ENCODE measurements at places on chromosomes 5 and 9.

GRCh38 chr5:123083298-123083697, 5.7 kb upstream of the PRDM6 start:
- no peak for DNase-seq

GRCh38 chr5:54234304-54234933, 76.0 kb downstream of the ARL15 start:
- DNase-seq: no peak

DNA sequence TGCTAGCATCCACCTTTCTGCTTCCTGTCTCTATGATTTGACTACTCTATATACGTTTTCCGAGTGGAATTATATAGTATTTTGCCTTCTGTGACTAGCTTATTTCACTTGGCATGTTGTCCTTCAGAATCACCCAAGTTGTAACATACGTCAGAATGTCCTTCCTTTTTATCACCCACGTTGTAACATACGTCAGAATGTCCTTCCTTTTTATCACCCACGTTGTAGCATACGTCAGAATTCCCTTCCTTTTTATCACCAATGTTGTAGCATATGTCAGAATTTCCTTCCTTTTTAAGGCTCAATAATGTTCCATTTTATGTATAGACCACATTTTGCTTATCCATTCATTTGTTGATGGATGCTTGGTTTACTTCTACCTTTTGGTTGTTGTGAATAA, 22.9 kb upstream of the TAS2R1 start:
- DNase-seq: no peak

DNA sequence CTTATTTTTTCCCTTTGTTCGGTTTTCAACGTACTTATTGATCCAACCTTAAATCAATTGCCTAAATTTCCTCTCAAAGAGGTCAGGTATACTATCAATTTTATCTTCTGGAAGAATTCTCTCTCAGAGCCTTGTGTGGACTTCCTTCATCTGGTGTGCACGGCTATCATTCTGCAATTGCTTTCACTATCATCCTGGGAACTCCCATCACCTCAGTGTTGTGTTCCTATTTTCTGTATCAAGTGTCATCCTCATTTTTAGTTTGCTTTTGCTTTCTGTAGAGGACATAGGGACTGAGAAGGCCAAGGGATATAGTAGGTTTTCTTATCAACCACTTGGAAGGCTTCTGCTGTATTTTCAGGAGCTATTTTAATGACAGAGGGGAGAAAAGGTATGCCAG, 11.3 kb downstream of the STOM start:
- no peak for DNase-seq

DNA sequence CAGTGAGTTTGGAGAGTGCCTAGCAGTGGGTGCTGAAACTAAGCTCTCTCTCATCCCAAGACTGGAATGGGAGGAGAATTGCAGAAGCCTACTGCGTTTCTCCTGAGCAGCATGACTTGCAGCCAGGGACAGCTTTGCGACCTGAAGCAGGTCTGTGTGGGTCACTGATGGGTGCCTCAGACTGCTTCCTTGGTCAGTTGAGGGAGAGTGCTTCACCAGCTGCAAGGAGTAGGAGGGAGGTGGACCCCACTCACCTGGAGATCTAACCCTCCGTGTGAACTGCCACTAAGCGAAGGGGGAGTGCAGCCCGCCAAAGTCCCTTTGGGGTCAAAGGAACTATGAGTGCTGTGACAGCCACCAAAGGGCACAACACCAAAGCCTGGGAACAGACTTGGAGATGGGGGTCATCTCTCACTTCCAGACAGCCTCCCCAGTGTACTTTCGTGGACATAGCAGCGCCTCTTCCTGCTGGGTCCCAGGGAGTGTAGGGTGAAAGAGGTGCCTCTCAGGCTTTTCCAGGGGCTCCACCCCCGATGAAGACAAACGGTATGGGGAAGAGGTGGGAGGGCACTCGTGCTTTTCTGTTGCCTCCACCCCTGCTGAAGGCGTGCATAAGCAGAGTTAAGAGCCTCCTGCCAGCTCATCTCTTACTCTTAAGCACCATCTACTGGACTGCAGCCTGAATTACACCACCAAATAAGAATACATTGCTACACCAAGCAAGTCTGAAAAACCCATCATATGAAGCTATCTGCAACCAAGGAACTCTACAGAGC, 34.3 kb upstream of the MACIR start:
- DNase-seq: no peak

- no peak for DNase-seq
Observed at GRCh38 chr5:78779771-78780616, 131.4 kb upstream of the LHFPL2 start.

- DNase-seq: no peak
Observed at GRCh38 chr5:141519605-141520565, 31.0 kb downstream of the PCDHGC5 start.

GRCh38 chr5:171355302-171355724, 32.3 kb upstream of the NPM1 start:
- no peak for DNase-seq

DNA sequence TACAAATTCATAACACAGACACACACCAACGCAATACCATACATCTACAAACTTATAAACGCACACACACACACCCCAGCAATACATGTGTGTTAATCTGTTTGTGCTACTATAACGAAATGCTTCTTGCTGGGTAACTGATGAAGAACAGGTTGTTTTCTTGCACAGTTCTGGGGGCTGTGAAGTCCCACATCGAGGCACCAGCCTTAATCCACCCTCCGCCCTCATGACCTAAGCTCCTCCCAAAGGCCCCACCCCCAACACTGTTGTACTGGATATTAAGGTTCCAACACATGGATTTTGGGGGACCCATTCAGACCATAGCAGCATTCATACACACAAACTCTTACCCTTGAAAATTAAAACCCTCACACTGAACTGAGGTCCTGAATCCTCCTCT, 38.8 kb upstream of the LPCAT1 start:
- DNase-seq: peak; percentile 11

DNA sequence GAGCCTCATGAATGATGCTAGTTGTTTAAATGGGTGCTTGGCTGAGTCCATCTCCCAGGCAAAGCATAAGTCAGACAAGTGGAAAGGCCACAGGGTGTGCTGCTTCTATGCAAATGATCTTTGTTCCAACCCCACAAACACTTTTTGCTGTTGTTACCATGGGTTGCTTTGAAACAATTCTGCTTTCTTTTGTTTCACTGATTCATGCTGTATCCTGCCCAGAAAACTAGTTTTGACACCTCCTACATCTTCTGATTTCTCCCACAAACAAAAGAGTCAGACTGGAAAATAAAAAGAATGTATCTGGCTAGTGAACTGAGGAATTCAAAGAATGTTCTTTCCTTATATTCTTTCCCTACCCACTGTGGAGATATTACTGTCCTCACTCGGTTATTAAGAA, 298.6 kb downstream of the DIRAS2 start:
- no peak for DNase-seq

- no peak for DNase-seq
Observed at GRCh38 chr9:18343784-18344183, 130.2 kb upstream of the ADAMTSL1 start.

GRCh38 chr9:93183663-93184431, at the start of gene WNK2:
TSS of gene WNK2 (plus strand) at chr9:93184139. CDS start at chr9:93184930, 791 bp downstream.
- no peak for DNase-seq

DNA sequence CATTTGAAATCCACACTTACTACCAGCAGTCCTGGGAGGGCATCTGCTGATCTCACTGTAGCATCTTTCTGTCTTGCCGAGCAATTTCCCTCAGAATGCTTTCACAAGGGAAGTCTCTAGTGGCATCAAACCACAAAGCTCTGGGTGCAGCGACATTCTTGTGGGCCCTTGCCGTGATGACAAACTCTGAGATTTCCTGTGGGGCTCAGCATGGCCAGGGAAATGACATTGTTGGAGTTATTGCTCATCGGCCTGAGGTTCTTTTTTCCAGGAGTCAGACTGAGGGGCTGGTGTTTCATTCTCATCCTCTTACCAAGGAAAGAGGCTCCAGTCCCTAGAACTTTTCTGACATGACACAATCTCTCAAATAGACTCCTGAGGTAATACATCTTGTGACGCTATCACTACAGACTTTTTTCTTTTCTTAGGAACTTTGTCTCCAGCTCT, 51.4 kb downstream of the PFDN1 start:
- no peak for DNase-seq

- DNase-seq: no peak
Observed at GRCh38 chr5:175753536-175754402, 95.9 kb downstream of the HRH2 start.

GRCh38 chr5:32163053-32163452, 11.1 kb downstream of the GOLPH3 start:
- no peak for DNase-seq

- DNase-seq: peak; percentile 89
Observed at GRCh38 chr5:40674661-40675235, 5.0 kb upstream of the PTGER4 start.

DNA sequence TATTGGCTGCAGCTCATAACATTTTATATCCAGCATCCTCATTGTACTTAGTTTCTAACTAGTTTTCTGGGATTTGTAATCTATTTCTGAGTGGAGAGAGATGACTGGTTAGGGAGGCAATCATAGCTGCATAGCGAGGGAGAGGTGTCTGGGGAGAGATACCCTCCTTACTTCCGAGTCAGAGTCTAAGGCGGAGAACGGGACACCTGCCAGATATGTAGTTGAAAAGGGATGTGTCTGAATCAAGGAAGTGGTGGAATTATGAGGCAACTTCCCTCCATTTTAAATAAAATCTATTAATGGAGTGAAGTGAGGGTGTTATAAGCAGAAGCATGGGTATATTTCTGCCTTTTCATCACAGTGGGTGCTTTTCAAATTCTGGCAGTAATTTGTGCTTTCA, 126.5 kb downstream of the MAST4 start:
- DNase-seq: no peak

DNA sequence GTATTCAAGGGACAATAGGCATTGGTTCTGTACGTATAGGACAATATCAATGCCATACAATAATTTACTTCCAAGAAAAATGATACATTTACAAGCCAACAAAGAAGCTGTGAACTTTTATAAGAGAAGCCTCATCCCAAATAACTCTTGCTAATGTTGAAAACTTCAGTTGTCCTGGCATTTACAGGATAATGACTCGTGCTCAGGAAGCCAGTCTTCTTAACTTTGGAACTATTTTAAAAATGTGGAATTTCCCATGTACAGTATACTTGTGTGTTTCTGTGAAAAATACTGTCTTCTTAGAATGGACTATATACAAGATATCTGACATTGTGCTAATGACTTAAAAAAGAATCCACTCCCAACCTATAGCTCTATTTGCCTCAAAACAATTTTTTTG, 1479.3 kb upstream of the CDH9 start:
- no peak for DNase-seq

DNA sequence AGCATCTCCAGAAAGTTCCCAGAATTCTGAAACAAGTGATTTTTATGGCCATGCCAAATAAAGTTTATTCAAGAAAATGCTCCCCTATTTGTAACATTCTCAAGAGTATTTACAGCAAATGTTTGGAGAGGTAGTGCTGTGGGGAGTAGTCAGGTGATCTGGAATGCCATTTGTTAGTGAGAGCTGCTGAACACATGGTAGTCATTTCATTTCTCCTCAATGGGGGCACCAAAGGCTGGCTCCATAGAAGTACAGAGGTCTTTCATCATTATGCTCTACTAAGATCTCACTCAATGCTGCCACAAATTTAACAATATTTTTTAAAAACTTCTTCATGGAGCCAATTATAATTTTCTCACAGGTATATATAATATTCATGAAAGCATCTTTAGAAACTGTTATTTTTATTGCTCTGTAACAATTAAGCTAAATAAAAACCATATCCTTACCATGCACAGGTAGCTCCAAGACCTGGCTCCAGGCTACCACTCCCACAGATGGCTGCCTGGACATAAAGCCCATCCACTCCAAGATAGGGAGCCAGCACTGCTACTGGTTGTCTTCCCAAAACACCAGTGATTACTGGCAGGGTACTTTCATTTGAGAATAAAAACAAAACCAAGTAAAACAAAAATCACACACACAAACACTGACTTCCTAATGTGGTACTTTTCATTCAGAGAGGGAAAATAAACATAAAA, 200.8 kb downstream of the PLK2 start:
- no peak for DNase-seq

DNA sequence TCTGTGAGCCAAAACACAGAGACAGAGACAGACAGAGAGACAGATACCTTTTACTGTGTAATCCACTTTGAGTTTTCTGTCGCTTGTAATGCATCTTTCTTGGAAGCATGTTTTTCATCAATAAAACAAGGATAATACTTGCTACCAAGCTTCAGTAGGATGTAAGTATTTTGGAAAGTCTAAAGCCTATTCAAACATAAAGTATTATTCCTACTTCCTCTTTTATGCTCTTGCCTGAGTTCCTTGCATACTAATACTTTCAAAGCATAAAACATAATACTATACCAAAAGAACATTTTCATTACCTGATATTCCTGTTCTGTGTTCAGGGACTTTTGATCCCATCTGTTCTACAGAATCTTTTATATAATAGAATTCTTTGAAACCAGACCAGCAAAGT, 64.5 kb upstream of the SLC30A5 start:
- DNase-seq: no peak

DNA sequence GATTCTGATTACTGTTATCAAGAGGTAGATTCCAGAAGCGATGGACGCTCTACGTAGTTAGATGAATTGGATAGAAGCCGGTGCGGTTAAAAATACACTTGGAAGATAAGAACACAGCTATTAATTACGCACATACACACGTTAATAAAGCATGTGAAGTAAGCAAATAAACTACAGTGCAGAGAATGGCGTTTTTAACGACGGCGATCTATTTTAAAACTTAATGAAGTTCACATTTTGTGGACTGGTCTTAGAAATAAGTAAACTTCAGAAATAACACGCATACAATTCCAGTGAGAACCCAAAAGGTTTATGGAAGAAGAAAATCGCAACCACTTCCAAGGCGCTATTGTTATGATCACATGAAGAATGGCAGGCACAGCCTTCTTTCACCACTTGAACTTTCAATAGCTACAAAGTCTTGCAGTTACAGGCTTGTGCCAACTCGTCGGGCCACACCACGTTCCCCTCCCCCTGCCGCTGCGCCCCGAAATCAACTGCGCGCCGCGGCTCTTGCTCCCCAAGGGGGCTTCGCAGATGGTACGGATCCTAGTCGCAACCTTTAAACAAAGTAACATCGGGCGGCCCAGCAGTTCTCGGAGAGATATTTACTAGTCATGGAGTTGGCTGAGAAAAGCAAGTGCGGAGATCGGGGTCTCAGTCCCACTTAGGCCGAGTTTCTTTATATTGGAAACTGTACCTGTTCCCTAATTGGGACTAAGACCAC, 866 bp upstream of the SEMA6A start:
- no peak for DNase-seq

Data from RWPE2 (cell line).